ENCODE measurements at places on chromosomes 4 and X. TPM values are rescaled to one million over a fixed set of nuclear protein-coding genes. Genes with fewer than 3 reads are reported as not detected.

FAM13A gene
- 9.4 TPM for total RNA-seq

CFAP99 gene
- total RNA-seq = 0.12 TPM

VGLL1 gene
- total RNA-seq = not detected

UGT2B15 gene
- total RNA-seq = not detected

CT45A3 gene
- not detected for total RNA-seq

PPEF1 gene
- not detected for total RNA-seq

CPLX1 gene
- 1.3 TPM for total RNA-seq

ADAMTS3 gene
- 1.5 TPM for total RNA-seq

PTTG2 gene
- total RNA-seq = not detected

PHOX2B gene
- not detected for total RNA-seq
